Sciatic nerve (tissue), 2 donors: ENCODE measurements at places on chromosomes 3 and 15.

DNA sequence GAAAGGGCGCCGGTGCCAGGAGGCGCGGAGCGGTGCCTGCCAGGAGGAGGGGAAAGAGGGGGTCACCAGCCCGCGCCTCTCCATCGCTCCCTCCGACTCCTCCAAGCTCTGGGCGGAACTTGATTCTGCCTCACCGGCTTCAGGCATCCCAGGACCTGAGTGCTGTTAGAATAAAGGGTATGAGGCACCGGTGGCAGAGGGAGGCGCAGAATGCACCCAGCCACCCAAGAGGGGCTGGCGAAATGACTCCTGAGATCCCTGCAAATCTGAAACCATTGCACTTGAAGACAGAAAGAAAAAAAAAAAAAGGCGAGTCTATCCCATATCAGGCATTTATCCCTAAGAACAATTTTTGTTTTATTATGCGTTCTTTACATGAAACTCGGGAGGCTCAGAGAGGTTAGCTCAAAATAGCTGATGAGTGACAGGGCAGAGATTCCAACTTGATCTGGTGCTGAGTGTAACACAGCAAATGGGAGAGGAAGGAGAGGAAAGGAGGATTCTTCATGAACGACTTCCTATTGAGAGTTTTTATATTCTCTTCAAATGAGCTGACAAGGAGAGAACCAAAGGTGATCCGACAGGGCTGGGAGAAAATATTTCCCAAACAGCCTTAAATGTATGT lies 157.0 kb upstream of the FRMD4B start:
- no peak for DNase-seq

- peak; percentile 53 for DNase-seq
Measured at GRCh38 chr15:67181221-67181639, 73.2 kb downstream of the AAGAB start.

DNA sequence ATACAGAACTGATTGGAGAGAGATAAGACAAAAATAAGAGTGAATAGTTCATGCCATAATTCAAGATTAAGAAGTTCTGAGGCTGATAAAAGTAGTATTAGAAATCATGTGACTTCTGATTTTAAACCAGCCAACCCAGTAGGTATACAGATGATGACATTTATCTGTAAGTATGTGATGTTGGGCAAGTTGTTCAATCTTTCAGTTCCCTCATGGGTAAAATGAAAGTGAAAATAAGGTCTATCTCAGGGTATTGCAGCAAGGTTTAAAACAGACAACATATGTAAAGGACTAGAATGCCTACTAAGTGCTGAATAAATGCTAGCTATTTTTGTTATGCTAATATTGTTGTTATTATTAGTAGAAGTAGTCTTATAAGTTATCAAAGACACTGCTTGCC lies 1055.7 kb downstream of the NAALADL2 start:
- DNase-seq: no peak

- DNase-seq: no peak
Measured at GRCh38 chr3:185089751-185090150, 63.1 kb downstream of the C3orf70 start.

DNA sequence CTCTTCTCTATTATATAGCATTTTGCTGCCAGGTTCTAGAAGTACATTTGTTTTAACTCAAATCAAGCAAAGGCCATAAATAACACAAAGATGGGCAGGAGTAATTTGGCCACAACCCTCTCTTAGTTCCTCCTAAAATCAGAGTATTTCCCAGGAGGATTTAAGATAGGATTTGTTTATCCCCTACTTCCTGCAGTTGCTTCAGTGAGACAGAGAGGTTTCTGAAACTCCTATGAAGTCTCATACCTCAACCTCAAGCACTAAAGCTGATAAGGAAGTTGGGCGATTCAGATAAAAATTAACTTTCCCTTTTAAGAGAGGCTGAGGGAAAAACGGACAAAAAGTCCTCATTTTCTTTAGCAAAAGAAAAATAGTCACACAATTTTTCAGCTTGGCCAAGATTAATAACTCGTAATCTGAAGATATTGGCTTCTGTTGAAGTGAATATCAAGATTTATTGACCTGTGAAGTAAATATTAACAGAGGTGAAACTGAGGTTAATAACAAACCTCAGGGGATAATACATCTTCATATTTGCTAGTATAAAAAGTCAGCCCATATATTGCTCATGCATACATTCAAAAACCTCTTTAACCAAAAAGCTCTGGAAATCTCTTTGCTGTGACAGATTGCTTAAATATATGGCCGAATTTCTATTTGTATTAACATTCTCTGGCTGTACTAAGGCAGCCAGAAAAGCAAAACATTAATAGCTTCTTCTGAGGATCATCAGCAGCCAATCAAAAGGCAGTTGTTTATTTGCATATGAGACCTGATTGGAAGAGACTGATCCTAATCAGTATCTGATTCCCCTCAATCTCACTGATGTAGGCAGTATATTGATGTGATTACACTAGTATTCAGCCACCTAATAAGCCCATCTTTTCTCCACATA lies 90.6 kb upstream of the GADL1 start:
- DNase-seq: no peak

GRCh38 chr15:25641762-25642161 lies 202.9 kb upstream of the UBE3A start:
- no peak for DNase-seq

- no peak for DNase-seq
Measured at GRCh38 chr15:70171256-70171886, 73.7 kb upstream of the TLE3 start.

- no peak for DNase-seq
Measured at GRCh38 chr3:44359146-44359751, 20.7 kb downstream of the TCAIM start.

DNA sequence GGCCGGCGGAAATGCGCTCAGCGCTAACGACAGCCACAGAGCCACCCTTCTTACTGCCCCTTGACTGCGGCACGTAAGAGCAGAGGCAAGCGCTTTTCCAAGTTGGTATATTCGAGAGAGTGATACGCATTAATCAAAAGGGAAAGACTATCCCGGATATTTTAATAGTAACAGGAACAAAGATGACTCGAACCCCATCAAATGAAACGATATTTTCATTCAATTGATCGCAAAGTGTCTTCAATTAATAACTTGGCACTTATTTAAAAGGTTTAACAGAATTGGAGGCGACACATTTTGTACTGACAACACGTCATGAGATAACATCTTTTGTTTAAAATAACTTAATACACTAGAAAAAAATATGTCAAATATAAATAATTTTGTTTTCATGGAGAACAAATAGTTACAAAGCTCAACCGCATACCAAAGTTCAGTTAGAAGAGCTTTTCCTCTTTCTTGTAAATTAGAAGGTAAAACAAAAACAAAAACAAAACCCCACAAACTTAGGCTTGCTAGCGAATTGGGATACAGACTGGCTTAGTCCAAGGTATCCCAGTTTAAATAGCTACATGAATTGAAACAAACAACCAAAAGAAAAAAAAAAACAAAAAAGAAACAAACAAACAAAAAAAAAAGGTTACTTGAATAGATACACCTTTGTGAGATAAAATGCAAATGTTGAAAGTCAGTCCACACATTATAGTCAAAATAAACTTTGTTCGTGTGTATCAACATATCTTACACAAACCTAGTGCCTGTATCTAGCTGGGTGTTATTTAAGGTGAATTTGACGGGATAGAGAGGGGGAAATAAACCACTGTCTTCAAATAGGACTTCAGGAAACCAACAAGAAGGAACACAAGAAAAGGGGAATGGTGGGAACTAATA lies 10.2 kb downstream of the SHOX2 start:
- no peak for DNase-seq

DNA sequence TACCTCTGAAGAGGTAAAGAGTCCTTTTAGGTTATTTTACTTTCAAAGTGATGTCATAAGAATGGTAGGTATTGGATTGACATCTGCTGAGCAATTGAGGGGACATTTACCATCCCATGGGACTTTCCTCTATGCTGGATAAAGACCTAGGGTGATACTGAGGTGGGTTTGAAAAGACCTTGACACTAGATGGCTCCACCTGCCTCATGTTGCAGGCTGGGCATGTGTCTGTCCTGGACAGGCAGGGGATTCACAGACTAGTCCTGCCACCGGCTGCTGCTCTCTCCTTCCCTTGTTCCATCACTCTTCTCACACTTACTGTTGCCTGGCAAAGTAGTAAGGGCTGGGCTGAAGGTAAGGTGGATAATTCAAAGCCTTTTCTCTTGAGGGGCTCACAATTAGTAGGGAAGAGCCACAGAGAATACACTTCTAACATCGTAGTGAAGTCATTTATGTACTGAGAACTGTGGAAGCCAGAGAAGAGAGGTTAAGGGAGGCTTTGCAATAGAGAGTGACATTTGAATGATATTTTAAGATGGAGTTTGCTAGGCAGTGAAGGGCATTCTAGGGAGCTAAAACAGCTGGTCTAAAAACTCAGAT lies 27.7 kb downstream of the TRAK1 start:
- no peak for DNase-seq

DNA sequence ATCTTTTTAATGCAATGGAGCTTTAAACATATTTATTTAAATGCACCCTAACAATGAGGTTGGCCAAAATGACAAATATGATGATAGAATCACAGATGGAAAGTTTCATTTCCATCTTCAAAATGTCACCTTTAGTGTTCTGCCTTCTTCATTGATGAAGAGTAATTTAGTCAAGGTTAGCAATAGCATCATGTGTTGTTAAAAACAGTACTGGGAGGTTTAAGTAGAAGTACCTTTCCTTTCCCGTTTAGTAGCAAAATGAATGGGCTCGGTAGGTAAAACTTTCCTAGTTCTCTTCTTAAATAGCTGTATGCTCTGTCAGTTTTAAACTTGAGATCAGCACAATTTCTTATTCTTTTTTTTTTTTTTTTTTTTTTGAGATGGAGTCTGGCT lies 35.1 kb downstream of the EIF2AK4 start:
- DNase-seq: no peak

- DNase-seq: no peak
Measured at GRCh38 chr3:192899540-192899982, 18.1 kb downstream of the MB21D2 start.

DNA sequence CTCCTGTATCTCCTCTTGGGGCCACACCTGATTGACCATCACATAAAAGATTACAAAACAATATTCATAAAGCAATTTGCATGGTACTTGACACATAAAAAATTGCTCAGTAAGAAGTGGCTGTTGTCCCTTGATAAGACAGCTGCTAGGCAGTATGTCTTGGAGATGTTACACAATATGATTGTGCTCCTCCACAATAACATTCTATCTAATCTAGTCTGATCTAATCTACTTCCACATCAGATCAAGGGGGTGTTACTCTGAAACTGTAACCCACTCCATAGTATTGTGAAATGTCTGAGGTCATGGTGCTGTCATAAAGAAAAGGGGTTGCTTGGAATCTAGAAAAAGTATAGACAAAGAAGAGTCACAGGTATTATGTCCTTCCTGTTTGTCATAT lies 23.4 kb upstream of the AQP9 start:
- DNase-seq: no peak

GRCh38 chr15:42723068-42723467 lies 13.9 kb downstream of the CDAN1 start:
- no peak for DNase-seq

- DNase-seq: peak; percentile 47
Measured at GRCh38 chr3:46708401-46709156, 7.4 kb downstream of the TMIE start.
